ENCODE measurements at places on chromosomes 4 and X.

DNA sequence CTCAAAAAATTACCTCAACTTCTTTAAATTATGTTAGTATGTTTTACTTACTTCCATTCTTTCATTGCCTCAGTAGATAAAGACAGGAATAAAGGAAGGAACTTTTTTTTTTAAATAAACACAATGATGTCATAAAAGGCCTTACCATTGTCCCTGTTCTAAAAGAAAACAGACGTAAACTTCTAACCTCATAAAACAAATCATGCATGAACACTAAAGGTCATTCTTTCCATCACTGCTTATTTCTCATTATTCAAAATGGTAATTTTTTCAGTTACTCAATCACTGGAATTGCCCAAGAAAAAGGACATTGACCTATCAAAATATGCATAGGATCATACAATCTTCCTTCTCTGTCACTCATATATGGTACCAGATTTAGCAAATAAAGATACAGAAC is 32.2 kb upstream of the ARMCX2 start:
- no peak for DNase-seq

DNA sequence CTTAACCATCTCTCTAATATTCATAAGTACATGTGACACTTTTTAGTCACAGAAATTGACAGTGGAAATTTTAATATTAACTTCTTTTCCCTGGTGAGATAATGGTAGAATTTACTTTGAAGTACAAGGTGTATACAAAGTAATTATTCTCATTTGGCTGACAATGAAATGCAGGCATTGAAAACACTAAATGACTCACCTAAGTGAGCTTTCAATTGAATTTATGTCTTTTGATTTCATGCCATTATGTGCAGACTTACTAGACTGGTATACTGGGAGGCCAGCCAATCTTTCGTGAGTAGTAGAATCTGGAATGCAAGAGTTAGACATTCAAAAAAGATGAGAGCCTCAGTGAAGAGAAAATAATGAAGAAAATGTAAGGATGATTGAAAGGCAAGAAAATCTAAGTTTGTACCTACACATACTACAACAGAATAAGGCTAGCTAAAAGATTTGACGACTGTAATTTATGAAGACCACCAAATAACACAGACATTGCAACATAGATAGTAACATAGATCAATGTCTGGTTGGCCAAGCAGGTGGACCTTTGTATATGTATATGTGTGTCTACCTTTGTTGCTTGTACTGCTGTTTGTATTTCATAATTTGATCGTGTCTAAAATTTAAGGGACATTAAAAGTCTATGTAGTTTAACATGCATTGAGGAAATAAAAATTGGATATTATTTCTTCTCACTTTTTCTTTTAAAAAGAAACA is 459.7 kb downstream of the IL15 start:
- DNase-seq: peak; percentile 96

GRCh38 chrX:2955281-2955680 is 26.1 kb upstream of the ARSD start:
- no peak for DNase-seq

GRCh38 chr4:6576512-6576911 is 1.5 kb downstream of the MAN2B2 start:
- no peak for DNase-seq

DNA sequence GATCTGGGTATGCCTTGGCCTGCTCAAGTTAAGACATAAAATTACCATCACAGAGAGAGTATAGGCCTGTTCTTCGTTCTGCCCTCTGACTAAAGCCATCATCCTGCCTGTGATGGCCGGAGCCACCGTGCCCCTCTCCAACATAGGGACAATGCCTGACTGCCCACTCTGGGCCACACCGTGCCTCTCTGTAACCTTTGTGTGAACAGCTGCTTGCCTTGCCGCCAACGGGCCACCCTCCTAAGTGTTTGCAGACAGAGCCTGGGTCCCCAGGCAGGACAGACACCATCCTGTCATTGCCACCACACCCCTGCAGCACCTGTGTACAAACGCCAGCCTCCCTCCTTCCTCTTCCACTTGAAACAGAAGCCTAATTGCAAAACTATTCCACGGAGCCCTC is 298.7 kb upstream of the TENM3 start:
- no peak for DNase-seq

DNA sequence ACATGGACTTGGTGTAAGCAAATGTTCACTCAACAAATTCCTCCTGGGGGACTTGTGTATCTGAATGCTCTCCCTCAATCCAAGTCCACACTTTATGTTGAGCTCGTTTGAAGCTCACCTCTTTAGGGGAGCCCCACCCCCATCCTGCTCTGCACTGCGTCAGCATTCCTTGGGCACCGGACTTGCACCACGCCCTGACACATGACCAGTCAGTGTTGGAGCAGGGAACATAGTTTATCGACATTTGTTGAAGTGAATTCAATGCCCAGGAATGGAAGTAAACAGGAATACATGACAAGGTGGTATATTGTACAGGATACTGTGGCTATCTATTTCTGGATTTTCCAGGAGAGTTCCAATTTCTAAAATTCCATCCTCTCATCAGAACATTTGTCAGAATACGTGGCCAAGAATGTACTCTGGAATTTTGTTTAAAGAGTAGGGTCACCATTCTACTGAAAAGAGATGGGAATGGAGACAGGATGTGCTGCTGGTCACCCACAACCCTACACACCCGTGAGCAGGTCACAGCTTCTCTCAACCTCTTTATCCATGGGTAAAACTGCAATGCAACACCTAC is 60.0 kb upstream of the LNX1 start:
- DNase-seq: no peak

GRCh38 chr4:127441571-127441970 is 191.2 kb upstream of the INTU start:
- no peak for DNase-seq
